ENCODE measurements at places on chromosomes 11 and 22.

DNA sequence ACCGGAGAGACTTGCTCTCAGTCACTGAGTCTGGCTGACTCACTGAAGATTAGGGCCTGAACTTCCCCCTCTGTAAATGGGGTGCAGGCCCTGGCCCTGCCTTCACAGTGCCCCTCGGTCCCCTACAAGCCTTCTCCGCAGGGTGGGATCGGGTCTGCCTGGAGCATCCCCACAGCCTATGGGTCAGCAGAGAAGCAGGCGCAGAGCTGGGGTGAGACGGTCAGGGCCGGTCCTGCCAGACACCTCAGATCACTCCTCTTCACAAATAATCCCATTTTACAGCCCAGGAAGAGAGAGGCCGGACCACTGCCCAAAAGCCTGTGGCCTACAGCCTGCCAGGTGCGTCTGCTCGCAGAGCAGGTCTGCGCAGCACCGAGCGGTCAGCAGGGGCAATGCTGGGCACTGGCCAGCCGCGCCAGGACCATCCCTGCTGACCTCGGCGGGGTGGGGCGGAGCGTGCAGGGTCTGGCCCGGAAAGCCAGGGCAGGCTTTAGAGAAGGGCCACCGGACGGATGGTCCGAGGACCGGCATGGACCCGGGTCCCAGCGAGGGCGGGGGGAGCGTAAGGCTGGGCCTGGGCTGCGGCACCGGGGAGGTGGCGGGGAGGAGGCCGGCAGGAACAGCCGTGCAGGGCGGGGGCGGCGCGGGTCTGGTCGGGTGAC is 522 bp upstream of the SEPTIN5 start:
- DNase-seq, result no peak

GRCh38 chr22:44337678-44338004 is 24.9 kb upstream of the SHISAL1 start:
- DNase-seq, result no peak

DNA sequence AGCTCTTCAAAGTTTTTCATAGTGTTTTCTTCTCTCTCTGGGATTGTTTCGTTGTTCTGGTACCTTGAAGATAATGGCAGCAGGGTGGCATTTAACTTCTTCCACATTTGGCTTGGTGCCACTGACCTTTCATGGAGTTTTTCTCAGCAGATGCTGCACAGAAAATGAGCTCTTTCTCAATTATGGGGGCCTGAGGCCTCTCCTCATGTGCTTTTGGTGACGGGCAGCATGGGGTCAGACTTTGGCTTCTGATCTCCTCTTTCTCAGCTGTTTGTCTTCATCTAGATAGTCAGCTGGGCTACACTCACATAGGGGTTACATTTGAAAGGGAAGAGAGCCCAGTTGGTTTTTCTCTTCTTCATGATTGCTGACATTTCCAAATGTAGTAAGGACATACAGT is 76.3 kb downstream of the FAT3 start:
- no peak for DNase-seq

DNA sequence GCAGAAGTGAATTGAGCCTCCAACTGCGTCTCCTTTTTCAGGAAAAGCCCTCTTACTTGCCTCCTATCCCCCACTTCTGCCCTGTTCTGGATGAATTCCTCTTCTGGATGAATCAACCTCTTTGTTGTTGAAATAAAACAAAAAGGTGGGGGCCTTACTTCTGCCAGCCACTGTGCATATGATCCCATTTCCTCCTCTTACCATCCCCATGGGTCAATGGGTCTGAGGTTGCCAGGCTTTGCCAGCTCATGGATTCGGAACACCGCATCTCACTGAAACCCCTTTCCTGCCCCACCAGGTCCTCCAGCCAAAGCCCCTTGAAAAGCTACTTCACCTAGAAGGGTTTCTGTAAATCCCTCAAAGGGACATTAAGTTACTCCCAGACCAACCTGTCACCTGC is 3.7 kb upstream of the CHST1 start:
- DNase-seq, result no peak

DNA sequence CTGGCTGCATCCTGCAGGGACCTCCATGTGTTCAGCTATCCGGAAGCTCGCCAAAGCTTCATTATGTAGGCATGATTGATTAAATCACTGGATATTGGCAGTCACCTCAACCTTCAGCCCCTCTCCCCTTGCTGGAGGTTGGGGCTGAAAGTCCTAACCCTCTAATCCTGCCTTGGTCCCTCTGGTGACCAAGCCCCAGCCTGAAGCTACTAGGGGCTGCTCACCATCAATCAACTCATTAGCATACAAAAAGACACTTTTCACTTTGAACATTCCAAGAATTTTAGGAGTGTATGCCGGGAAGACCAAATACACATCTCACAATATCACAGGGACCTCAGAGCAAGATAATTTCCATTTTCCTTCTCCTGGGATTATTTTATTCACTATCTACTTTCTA is 38.8 kb upstream of the TPBGL start:
- no peak for DNase-seq
